Neural crest cell (in vitro differentiated cells): ENCODE measurements at places on chromosomes 12 and 14.

DNA sequence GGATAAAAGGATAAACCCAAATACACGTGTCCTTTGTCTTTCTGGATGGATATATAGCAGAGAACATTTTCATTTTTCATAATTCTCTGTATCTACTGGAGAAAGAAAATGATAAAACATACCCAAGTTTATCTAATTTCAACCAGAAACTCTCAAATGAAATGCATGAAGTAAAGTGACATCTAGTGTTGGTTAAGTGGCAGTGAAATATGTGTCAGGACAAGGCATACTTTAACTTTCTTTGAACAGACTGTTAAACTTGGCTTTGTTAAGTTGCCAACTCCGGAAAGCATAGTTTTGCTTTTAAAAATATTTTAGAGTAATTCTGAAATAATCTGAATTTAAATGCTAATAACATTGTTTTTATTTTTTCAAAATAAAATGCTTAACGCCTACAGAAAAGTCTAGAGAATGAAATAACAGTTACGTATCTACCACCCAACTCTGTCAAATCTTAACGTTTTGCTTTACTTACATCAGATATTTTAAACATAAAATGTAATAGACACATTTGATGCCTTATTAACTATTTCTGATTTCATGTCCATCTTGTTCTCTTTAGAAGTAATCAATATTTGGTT, 25.2 kb upstream of the NTN4 start:
- DNase-seq: no peak

DNA sequence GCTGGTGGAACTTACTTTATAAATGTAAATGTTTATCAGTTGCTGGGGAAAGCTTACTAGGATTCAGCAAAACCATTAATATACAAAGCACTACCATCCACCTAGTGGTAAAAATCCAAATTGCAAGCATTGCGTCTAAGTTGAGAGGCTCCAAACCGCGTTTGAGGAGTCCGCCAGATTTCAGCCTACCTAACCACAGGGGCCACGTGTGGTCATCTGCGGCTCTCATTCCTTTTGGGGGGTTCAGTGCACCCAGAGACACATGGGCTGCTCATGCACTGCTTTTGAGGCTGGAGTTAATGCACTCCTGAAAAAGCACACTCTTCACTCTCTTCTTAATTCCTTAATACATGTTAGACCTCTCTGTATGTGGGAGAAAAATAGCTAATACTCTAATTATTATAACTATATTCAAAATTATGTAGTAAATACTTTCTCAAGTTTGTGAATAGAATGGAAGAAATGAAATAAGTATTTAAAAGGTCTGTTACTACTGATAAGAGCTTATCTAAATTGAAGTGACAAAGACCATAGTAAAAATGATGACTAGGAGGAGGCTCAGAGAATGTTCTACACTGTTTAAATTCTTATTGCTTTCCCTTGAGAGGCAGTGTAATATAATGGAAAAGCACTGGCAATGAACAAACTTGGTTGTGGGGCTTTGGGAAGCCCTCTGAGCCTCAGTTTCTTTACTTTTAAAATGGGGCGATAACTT, 41.4 kb upstream of the MANSC4 start:
- peak; percentile 56 for DNase-seq

GRCh38 chr12:89069431-89069830, 282.9 kb downstream of the DUSP6 start:
- no peak for DNase-seq

DNA sequence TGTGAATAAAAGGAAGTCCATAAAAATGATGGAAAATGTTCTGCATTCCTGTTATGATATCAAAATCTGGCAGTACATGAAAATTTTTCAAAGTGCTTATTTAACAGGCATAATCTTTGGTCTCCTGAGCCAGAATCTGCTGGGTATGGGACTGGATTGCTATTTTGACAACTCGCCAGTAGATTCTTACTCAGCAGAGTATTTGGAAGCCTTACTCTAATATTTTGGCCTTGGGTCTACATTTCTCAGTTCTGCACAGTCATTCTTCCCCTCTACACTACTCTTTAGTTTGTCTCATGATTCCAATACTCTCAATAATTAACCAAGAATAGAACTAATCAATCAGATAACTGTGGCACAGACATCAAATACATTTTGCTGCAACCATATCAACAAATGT, 1.1 kb upstream of the SLCO1B1 start:
- no peak for DNase-seq

DNA sequence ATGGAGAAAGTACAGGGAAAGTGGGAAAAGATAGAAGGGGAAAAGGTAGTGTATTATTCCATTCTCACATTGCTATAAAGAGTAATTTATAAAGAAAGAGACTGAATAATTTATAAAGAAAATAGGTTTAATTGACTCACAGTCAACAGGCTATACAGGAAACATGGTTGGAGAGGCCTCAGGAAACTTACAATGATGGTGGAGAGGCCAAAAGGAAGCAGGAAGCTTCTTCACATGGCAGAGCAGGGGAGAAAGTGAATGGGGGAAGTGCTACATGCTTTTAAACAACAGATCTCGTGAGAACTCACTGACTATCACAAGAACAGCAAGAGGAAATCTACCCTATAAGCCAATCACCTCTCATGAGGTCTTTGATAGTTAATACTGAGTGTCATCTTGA, 725.0 kb upstream of the FLRT2 start:
- DNase-seq: no peak

- no peak for DNase-seq
Measured at GRCh38 chr12:11555743-11556625, 93.5 kb upstream of the ETV6 start.

DNA sequence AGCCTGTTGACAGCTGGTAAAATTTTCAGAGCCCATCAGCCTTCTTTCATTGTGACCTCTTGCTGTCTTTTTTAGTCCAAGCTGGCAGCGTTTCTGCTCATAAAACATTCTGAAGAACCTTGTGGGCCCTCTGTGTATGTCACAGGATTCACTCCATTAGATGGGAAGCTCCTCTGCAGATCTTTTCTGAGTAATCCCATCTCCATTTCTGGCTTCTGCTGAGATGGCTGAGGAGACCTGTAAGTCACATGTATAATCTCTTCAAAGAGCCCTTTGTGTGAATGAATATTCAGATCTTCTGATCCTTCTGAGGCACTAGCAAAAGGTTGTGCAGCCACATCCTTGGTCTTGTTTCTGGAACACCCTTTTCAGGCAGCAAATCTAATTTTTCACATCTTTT, 2.8 kb downstream of the RXYLT1 start:
- DNase-seq: no peak

DNA sequence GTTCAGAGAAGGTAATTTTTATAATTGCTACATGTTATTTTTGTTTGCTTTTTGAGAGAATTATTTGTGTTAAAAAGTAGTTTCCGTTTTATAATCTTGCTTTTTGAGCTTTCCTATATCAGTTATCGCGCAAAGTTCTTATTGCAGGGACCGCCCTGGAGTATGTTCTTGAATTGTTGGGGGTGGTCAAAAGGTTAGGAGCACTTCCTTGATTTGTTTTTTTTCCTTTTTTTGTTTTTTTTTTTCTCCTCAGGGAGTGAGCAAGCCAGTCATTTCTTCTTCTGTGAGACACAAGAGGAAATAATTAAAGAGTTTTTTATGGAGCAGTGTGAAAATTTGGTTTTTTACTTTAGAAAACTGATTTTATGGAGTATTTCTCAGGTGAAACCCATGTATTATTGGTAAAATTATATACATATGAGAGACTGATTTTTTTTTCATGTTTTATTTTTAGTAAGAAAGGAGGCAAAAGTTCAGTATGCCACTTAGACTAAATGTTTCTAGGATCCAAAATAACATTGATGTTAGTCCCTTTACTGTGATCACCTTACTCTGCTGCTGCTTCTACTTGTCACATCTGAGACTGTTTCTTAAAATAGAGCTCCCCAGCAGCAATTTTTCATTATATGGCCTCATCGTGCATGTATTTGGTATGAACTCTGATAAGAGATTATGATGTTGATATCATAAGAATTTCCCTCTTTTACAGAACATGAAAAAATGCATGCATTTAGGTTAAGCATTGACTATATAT, 26.6 kb downstream of the PLEKHA5 start:
- DNase-seq: no peak

- DNase-seq: no peak
Measured at GRCh38 chr12:1579651-1580435, 14.5 kb downstream of the FBXL14 start.

DNA sequence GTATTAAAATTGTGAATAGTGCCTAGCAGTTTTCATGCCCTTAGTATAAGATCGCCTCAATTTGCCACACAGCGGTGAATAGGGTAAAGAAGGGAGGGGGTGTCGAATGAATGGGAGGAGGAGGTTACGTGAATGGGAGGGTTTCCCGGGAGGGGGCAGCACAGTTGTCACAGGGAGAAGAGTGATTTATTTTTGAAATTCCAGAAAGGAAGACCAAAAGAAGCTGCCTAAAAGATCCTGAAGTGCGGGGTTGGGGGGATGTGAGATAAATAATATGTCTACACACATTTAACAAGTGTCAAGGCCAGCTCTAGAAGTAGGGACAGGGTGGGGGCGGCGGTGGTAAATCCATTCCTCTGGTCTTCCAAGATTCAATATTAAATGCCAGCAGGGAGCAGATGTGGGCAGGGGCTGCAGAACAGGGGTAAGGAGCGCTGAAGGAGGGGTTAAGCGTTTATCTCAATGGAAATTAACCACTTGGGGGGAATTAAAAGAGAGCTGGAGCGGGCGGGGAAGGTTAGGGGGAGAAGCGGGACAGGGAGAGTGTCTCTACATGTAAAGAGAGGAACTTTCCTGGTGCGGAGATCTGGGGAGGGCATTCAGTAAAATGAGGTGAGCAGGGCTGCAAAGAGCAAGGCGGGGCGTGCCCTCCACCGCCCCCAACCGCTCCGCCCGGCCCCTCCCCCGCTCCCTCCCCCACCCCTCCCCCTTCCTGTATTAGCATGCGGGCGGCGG, 867 bp downstream of the C12orf42 start:
- DNase-seq: no peak

GRCh38 chr14:92846162-92846897, 52.2 kb downstream of the GOLGA5 start:
- no peak for DNase-seq

DNA sequence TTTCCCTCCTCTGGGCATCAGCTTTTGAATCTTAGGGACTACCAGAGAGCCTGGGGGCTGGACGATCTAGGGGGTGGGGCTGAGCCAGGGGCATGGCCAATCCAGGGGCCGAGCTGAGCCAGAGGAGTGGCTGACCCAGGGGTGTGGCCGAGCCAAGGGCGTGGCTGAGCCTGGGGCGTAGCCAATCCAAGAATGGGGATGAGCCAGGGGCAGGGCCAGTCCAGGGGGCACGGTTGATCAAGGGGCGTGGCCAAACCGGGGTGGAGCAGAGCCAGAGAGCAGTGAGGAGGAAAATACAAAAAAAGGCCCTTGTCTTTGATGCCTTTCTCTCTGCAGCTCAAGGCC, 219.3 kb upstream of the NOS1 start:
- DNase-seq: peak; percentile 30

DNA sequence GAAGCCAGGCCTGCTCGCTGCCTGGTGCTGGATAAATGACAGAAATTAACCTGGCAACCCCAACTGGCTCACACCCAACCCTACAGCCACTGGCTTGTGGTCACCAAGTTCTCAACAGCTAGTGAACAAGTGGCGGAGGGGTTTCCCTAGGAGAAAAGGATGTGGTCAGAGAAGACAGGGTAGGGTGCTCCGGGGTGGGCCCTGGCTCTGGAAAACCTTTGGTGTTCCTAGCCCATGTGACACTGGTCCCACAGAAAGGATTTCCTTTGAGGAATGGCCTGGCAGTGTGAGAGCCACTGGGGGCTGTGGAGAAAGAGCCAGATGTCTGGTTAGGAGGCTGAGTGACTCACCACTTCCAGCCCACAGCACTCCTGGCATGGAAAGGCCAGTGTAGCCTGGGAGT, 8.7 kb downstream of the SYNE3 start:
- no peak for DNase-seq

GRCh38 chr14:49451938-49452337, 134.2 kb downstream of the RPS29 start:
- no peak for DNase-seq

GRCh38 chr12:123024819-123025391, 44.4 kb downstream of the ARL6IP4 start:
- no peak for DNase-seq

DNA sequence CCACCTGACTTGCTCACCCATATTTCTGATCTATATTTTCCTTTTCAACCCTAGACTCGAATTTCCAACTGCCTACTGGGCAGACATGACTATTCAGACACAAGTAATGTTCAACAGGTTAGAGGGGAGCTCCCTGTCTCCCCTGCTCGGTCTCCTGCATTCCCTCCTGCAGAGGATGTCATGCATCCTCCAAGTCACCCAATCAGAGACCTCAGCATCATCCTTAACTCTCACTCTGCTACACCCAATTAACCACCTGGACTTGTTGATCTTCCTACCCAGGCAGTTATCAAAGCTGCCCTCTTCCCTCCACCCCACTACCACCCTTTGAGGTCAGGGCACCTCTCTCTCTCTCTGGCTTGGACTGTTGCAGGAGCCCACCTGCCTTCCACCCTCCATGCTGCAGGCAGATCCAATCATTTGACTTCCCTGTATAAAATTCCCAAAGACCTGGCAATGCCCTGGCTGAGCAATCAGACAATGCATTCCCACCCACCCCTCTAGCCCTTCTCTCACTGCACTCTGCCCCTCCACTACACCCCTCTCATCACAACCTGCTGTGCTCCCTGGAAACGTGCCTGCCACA, 10.9 kb downstream of the FAIM2 start:
- DNase-seq: no peak

DNA sequence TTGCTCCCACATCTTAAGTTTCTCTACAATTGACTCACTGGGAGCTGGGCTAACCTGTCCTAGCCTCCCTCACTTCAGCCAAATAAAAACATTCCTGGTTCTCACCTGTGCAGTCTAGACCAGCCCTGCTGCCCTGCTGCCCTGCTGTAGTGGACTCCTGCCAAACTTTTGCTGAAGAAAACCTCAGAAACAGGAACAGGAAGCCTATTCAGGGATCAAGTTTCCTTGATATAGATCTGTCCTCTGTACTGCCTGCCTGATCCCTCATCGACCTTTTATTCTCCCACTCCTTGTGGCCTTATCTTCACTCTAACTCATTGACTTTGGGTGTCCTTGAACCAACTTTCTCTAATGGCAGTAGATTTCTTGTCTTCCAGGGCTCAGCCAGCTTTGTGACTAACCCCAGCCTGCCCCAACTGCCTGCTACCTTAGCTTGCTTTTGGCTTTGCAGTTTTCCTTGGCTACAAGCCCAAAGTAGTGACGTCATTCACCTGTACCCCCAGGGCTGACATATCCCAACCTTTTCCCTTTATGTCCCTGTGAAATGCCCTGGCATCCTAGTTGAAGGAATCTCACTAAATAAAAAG, 234.8 kb downstream of the DUSP6 start:
- no peak for DNase-seq

DNA sequence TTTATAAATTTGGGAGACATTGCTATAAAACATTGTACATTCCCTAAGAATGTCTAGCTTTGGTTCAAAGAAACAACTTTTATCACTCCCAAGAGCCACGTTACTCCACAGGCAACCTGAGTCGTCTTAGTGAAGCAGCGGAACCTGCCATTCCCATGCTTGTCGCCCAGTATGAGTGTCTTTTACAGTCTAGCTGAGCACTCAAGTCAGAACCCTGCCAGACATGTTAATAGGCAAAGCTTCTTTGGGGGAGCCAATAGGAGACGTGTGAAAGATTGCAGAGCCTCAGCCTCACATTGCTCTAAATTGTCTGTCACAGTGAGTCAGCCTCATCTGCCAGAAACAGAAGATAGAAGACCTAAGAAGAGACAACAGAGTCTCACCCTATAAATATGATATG, 541.6 kb upstream of the FLRT2 start:
- no peak for DNase-seq
